ENCODE measurements at places on chromosomes 4 and X. TPM values are rescaled to one million over a fixed set of nuclear protein-coding genes. Genes with fewer than 3 reads are reported as not detected.
A peak's percentile ranks its signal among the peaks of the same experiment; 100 is the strongest.

STATH gene
- total RNA-seq: not detected

DNA sequence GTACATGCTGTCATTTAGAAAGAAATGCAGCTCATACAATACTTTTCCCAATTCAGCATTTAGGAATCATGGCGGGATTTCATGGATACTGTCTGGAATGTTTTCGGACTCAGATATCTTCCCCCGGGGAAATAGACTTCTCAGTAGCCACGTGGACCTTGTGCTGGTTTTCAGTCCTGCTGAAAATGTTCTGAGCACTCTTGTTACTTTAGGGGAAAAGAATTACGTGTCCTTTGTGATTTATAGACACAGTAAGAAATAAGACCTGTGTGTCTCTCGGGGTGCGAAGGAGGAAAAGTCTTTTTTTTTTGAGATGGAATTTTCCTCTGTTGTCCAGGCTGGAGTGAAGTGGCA lies 3.8 kb downstream of the CD99 start:
- no peak for DNase-seq

GRCh38 chr4:126959056-126959745 lies 673.6 kb upstream of the INTU start:
- DNase-seq: no peak

DNA sequence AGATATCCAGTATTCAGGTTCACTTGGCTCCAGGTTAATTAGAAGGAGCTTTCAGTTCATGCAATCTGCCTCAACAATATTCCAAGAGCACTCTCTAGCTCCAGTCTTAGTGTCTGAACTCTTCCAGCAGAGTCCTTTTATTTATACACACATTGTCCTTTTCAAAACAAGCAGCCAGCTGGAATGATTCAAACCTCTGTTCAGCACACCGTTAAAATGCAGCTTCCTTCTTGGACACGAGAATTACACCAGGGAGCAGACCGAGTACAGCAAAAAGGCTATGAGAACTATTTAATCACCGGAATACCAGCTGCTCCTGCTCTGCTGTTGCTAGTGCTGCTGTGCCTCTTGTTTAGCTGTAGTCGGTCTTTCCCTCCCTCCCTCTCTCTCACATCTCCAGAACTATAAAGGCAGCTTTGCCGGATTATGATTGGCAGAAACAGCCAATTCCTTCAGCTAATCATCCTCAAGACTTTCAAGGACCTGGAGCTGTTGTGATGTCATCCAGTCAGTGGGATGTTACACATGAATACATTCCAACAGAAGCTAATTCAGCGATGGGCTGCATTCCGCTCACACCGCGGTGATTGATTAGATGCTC lies at the start of gene NDST4:
NDST4 (minus strand) TSS at position 115 of the 601 bp plus-strand sequence. CDS start 36,584 bp downstream, outside the sequence.
- peak; percentile 65 for DNase-seq

GRCh38 chr4:126611900-126612299 lies 1020.9 kb upstream of the INTU start:
- peak; percentile 57 for DNase-seq

ZNF711 gene
- 0.13 TPM for total RNA-seq

GRCh38 chr4:81227138-81227537 lies 12.1 kb upstream of the PRKG2 start:
- DNase-seq: no peak

- DNase-seq: no peak
These were observed 30.4 kb upstream of the IRAK1 start for GRCh38 chrX:154050113-154050495.

CYSLTR1 gene
- total RNA-seq: not detected

GRCh38 chrX:118047446-118048186 lies 69.0 kb downstream of the KLHL13 start:
- no peak for DNase-seq

DNA sequence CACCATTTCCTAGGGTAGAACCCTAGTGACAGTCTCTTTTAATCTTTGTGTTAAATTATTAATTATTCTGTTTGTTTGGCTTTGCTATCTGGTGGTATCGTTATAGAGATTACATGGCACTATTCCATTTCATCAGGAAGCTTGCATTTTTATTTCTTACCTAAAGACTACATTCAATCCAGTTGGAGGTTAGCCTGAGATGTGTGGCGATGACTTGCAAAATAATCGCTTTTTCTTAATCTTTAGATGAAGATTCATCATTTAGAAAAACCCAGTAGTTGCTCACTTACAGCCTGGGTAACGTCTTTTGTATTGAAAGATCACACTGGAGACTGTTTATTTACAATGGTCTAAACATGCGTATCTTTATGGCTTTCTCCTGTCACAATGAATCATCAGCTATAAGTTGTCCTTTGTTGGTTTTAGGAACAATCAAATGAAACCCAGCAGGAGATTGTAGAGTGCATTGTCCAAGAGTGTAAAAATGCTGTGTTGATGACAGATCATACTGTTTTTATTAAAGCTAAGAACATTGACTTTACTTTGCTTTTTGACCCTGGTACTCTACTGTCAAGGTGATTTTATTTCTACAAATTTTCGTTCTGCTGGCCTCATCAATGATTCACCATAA lies 281.7 kb upstream of the PITX2 start:
- peak; percentile 20 for DNase-seq

ETDB gene
- not detected for total RNA-seq

IQSEC2 gene
- 9.8 TPM for total RNA-seq

DNA sequence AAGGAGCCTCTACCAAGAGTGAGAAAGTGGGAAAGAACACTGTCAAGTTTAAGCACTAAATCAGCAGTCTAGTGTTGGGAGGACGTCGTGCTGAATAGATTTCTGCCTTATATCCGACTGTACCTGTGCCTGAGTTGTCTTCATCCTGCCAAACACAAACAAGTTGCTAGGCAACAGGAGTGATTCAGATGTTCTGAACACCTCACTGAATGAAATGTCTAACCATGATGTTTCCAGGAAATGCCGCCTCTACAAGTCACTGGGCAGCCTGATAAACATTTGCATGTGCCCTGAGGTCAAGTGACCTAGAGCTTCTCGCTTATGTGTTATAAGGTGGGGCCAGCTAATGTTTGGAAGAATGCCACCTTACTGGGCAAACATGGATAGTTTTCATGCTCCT lies 37.9 kb downstream of the SGMS2 start:
- peak; percentile 83 for DNase-seq

DNA sequence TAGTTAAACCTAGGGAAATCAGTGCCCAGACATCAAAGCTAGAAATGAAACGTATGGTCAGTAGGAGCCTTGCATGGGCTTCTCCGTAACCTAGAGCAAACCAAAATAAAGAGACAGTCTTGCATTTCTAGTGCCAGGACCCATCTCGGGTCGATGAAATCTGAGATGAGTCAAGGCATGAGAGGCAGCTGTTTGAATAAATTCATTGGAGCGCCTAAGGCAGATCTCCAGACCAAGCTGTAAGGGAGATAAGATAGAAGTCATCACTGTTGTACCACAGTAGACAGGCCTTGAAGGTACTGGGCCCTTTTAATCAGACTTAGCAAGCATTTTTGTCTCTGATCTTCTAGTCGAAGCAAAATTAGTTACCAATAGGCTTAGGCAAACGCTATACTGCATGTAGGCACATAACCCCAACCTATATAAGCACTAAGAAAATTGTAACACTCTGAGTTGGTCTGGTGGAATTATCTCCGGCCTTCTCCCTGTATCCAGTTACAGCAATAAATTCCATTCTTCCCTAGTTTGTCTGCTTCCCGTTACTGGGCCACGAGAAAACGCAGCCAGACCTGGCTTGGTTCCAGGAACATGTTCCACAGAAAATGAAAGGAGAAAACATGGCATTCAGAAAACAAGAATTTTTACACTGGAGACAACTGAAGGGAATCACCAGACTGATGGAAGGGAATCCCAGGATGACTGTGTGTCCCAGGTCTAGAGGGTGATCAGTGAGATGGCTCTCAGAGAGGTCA lies 21.1 kb upstream of the PAPSS1 start:
- no peak for DNase-seq

CITED1 gene
- total RNA-seq: not detected

KIAA0232 gene
- total RNA-seq: 4.7 TPM

DNA sequence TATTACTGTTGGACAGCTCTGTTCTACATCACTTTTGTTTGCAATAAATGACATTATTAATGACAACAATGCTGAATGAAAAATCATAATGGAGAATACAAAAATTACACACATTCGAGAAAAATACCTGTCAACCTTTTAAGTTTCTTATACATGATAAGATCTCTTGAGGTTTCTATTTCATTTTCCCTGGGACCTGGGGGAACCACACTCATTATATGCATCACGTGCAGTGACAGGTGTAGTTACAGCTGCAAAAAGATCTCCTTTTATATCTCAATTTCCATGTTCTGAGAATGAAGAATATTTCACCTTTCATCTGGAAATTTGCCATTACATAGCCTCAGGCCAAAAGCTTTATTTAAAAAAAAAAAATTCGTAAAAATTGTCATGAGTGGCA lies 1347.0 kb upstream of the AGA start:
- no peak for DNase-seq

DNA sequence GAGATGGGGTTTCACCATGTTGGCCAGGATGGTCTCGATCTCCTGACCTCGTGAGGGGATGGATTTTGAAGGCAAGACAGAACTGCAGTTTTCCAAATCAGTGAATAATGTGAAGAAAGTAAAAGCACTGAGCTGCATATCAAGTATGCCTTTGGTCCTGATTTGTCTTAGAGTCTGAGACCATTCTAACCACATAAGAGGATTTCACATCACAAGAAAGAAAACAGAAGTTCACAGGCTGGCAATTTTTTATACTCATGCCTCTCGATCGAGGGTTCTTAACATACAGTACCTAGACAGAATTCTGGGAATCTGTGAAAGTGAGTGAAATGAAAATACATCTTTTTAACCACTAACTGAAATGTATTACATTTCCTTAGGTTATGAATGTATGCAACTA lies 23.3 kb downstream of the CHIC2 start:
- DNase-seq: no peak

SMIM10L2A gene
- total RNA-seq: 0.07 TPM

DNA sequence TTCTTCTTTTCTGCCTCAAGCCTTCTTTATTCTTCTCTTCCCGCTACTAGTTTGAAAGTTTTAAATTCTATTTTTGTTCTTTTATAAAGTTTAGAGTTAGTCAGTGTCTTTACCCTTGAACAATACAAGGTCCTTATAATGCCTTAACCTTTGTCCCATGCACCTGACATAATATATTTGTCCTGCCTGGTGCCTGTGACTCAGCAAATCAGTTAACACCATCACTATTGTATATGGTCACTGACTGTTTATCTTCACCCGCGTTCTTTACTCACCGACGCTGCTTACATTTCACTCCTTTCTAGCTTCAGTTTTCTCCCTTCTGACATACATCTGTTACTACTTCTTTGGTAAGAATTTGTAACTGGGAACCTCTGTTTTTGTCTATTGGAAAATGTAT lies 5.7 kb downstream of the SMIM20 start:
- no peak for DNase-seq

CLNK gene
- not detected for total RNA-seq

RS1 gene
- total RNA-seq: not detected
